ENCODE measurements at places on chromosomes 11 and 22. TPM values are rescaled to one million over a fixed set of nuclear protein-coding genes. Genes with fewer than 3 reads are reported as not detected.

- DNase-seq = no peak
Observed at GRCh38 chr11:120512739-120513435, 1.3 kb downstream of the GRIK4 start.

DNA sequence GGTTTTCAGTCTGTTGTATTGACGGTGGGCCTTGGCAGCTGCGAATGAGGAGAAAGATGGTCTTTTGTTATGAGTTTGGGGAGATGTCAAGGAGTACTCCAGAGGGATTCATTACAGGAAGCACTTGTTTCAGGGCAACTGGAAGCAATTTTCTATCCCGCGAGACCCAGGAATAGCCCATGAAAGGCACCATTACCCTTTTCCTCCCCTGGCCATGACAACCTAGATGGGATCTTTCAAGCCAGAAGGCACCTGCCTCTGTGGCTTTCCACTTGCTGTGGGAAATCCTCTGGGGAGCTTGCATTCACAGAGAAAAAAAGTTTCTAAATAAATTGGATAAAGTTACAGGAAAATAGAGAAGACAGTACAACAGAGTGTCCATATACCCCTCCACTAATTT is 2.7 kb downstream of the ZNF215 start:
- no peak for DNase-seq

Gene OR8G1
- polyA plus RNA-seq = not detected

DNA sequence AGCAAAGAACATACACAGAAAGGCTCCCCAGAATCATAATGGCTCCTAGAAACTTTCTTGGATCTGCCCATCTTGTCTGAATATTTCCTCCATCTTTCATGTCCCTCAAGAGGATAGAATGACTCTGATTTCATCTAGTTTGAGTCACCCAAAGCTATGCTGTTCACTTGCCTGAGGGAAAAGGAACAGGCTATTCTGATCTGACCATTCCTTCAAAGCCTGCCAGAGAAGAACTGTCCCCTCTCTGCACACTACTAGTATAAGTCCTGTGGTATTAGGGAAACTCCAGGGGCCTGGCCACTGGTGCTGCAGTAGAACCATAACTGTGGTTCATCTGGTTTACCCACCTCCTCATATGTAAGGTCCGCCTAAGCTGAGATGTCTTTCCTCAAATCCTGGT is 2.4 kb upstream of the PATE1 start:
- DNase-seq = no peak

DNA sequence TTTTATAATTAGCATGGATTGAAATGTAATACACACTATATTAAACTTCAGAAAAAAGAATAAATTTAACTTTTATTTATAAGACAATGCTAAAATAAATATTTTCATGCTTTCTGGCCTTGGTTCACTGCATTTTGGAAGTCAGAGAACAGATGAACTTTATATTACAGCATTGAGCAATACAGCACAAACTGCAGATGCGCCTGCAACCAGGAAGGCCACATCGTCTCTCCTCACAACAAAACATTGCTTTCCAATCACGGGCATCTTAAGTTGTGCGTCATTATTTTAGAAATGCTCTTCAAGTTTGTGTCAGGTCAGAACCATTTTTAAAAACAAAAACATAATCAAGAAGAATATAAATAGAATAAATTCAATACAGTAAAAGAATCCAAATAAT is 89.3 kb upstream of the CEP126 start:
- DNase-seq = no peak

- no peak for DNase-seq
Observed at GRCh38 chr11:611001-611996, 4.5 kb downstream of the IRF7 start.

Gene PLCB3
- polyA plus RNA-seq = 30.2 TPM

DNA sequence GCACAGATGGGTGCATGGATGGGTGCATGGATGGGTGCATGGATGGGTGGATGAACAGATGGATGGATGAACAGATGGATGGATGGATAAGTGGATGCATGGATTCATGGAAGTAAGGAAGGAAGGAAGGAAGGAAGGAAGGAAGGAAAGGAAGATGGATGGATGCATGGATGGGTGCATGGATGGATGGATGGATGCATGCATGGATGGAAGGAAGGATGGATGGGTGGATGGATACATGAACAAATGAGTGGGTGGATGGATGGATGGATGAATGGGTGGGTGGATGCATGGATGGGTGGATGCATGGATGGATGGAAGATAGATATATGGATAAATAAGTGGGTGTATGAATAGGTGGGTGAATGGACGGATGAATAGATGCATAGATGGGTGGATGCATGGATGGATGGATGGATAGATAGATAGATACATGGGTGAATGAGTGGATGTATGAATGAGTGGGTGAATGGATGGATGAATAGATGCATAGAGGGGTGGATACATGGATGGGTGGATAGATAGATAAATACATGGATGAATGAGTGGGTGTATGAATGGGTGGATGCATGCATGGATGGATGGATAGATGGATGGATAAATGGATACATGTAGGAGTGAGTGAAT is 32.5 kb downstream of the IGF2 start:
- no peak for DNase-seq

Gene TST
- polyA plus RNA-seq = 45.7 TPM
